Cerebellar nuclear complex (tissue), 1 donor: ENCODE measurements at places on chromosomes 4 and X.

- no peak for DNase-seq
Measured at GRCh38 chr4:36164900-36165630, 79.2 kb downstream of the ARAP2 start.

- no peak for DNase-seq
Measured at GRCh38 chrX:109902665-109903064, 100.2 kb upstream of the TMEM164 start.

- no peak for DNase-seq
Measured at GRCh38 chr4:60128888-60129287, 1071.2 kb upstream of the ADGRL3 start.

DNA sequence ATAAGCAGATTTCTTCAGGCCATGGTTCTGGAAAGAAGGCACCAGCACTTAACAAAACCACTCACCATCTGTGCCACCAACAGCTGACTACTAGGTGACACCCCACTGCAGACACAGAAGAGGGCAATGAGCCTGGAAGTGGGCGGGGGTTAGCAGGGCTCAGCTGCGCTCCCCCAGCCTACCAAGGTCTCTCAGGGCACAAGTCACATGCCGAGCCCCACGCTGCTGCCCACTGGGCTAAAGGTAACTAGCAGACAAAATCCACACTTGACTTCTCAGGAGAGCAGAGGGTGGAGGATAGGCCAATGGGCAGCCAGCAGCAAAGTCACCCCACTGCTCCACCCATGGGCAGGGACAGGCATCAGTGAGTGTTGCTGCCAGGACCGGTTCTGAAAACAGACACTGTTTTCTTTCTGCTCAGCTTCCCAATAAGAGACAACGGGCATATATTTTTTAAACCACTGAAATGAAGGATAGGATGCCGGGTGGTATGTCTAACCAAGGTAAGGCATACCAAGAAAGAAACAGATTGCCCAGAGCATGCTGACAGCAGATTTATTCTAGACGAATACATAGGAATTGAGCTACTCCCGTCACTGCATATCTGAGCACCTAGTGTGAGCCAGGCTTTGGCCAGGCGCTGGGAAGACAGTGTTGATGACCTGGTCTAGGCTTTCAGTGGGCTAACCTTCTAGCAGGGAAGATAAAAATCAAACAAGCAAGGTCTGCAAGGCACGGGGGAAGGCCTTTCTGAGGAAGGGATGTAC lies 20.1 kb downstream of the ACSL1 start:
- peak; percentile 6 for DNase-seq

GRCh38 chr4:100881283-100881682 lies 363.5 kb upstream of the EMCN start:
- no peak for DNase-seq

GRCh38 chr4:152676052-152676854 lies 3.5 kb downstream of the TMEM154 start:
- no peak for DNase-seq

GRCh38 chrX:34956916-34957315 lies 14.3 kb downstream of the FAM47B start:
- no peak for DNase-seq

GRCh38 chrX:54826598-54826997 lies 19.1 kb downstream of the MAGED2 start:
- no peak for DNase-seq

- no peak for DNase-seq
Measured at GRCh38 chr4:74805601-74806000, 11.3 kb upstream of the BTC start.

DNA sequence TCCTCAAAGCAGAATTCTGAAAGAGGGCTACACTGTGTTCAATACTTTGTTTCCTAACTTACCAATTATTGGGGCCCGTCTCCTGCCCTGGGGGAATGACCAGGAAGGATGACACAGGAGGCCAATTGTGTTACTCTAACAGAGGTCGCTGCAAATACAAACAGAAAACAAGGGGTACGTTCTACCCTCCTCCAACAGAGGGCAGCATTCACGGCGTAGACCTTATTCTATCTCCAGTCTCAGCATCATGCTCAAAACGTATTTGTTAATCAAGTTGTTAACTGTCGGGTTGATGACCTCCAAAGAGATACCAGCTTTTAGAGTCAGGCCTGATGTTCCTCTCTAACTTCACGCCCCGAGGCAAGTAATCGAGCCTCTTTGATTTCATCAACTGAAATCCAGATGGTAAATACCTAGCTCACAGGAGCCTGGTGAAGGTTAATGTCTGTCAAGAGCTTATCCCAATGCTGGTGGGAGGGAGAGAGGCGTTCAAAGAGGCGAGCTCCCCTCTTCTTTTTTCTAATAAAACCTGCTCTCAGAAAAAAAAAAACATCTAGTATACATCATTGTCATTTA lies 181.0 kb upstream of the KCNIP4 start:
- DNase-seq = no peak

DNA sequence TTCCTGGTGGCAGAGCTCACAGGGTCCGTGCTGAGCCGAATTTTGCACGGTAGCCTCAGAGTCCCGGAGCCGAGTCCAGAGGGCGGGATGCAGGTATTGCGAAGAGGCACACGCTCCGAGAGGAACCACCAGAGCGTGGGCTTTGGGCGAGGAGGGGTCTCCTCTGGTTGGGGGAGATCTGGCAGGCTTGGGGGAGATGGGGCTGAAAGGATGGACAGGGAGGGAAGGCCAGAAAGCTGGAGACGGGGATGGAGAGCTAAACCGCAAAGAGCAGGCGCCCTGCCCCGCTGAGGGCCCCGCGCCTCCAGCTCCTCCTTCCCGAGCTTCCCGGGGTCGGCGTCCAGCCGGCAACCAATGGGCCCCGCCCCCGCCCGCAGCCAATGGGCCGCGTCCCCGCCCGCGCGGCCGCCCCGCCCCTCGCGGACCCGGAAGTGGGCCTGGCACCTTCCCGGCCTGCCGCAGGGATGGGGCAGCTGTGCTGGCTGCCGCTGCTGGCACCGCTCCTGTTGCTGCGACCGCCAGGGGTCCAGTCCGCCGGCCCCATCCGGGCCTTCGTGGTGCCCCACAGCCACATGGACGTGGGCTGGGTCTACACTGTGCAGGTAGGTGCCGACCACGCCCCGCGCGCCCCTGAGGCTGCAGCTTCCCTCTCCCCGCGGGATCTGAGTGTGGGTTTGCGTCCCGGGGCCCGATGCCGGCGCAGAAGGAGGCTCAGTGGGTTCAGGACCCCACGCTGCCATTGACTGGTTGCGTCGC lies at the start of gene MAN2B2:
MAN2B2 (plus strand) TSS at position 443 of the 756 bp plus-strand sequence; CDS start at position 465, 22 bp downstream.
- DNase-seq = no peak

GRCh38 chr4:13908455-13908854 lies 280.9 kb upstream of the BOD1L1 start:
- DNase-seq = no peak

DNA sequence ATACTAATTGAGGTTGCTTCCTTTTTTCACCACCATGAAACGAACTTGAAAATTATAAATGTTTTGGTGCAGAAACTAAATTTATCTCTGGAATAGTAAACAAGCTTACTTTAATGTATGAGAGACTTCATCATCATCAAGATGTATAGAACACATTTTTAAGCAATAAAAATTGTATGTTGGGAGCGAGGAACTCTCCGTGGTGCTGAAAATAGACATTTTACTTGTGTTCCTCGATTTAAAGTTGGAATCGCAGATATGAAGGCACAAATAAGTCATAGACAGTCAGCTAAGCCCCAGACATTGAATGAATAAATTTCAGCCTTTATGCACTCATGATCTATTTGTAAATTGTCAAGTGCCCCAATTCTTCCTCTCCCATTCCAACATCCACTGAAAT lies 310.7 kb downstream of the STK32B start:
- DNase-seq = no peak

- DNase-seq = no peak
Measured at GRCh38 chrX:74534569-74535038, 79.8 kb downstream of the RLIM start.

DNA sequence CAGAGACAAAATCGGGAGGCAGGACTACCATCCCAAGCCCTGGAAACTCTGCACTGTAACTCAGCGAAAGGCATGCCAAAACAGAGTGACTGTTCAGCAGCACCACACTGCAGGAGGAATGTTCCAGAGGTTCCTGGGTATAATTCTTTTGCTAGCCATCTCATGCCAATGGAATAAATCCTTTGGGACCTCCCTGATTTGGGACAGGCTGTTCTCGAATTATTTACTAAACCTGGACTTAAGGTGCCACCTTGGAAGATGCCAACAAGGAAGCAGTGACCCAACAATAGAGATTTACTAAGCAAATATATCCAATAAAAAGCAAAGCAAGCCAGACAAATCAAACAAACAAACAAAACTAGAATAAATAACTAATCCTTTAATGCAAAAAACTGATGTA lies 9.3 kb downstream of the AADAT start:
- no peak for DNase-seq

DNA sequence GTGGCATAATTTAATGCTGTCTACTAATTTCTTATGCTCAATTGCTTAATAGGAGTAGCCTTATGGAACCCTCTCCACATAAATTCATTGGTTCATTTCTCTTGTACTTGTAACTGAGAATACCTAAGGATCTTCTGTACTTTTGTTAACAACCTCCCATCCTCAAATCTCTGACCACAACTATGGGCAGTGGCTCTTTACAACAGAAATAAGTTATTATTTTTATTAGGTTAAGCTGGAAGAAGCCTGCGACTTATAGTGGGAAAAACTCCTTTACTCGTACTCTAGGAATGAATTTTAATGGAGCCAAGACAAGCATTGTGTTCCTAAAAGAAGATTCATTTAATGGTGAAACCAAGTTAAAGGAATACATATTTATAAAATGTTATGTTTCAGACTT lies 337.1 kb upstream of the CTSO start:
- no peak for DNase-seq

GRCh38 chr4:168451744-168452390 lies 28.4 kb downstream of the DDX60L start:
- DNase-seq = no peak

DNA sequence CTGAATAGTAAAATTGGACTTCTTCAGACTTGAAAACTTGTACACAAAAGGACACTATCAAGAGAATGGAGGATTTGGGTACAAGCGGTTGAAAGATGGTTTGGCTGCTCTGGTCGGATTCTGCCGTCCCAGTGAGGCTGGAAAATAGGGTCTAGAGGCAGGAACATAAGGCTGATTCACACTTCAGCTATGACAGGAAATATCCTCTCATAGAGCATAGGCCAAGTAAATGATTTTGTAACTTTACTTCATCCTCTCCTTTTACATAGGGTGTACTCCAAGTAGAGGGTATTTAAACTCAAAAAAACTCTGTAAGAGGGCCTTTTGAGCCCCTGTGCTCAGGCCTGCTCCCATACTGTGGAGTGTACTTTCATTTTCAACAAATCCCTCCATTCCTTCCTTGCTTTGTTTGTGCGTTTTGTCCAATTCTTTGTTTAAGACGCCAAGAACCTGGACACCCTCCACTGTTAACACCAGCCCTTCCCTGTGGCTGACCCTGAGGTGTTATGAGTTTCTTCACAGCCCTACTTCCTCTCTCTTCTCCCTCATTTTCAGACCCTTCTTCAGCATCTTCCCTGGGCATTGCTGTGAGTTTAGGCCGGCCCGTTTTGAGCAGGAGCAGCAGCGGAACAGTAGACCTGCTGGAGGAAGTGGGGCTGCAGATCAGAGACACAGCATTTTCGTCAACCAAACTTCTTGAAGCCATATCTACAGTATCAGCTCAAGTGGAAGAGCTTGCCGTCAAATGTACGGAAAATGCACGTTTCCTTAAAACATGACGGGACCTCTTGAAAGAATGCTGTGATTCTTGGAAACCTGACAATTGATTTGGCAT lies 7.2 kb downstream of the PGAM4 start:
- DNase-seq = no peak

- peak; percentile 19 for DNase-seq
Measured at GRCh38 chrX:72536542-72536941, 36.1 kb downstream of the HDAC8 start.

GRCh38 chrX:63656871-63657580 lies 128.0 kb downstream of the ARHGEF9 start:
- DNase-seq = no peak
